Neural progenitor cell (in vitro differentiated cells): ENCODE measurements at places on chromosomes 3 and 15. TPM values are rescaled to one million over a fixed set of nuclear protein-coding genes. Genes with fewer than 3 reads are reported as not detected.
A peak's percentile ranks its signal among the peaks of the same experiment; 100 is the strongest.

GRCh38 chr3:161163297-161163696 lies 57.8 kb upstream of the NMD3 start:
- DNase-seq = no peak
- no peaks in the 10 kb centered on the region for H3K36me3 ChIP-seq
- no peak overlapping the region for H3K4me3 ChIP-seq
- no peaks in the 10 kb centered on the region for H3K4me1 ChIP-seq
- H3K27me3 ChIP-seq = no peaks in the 10 kb centered on the region

NCK1 gene
- total RNA-seq = 28.3 and 46.5 TPM in 2 replicates

C3orf70 gene
- 4.7 and 4.8 TPM in 2 replicates for total RNA-seq

CCRL2 gene
- total RNA-seq = not detected in 2 replicates

DNA sequence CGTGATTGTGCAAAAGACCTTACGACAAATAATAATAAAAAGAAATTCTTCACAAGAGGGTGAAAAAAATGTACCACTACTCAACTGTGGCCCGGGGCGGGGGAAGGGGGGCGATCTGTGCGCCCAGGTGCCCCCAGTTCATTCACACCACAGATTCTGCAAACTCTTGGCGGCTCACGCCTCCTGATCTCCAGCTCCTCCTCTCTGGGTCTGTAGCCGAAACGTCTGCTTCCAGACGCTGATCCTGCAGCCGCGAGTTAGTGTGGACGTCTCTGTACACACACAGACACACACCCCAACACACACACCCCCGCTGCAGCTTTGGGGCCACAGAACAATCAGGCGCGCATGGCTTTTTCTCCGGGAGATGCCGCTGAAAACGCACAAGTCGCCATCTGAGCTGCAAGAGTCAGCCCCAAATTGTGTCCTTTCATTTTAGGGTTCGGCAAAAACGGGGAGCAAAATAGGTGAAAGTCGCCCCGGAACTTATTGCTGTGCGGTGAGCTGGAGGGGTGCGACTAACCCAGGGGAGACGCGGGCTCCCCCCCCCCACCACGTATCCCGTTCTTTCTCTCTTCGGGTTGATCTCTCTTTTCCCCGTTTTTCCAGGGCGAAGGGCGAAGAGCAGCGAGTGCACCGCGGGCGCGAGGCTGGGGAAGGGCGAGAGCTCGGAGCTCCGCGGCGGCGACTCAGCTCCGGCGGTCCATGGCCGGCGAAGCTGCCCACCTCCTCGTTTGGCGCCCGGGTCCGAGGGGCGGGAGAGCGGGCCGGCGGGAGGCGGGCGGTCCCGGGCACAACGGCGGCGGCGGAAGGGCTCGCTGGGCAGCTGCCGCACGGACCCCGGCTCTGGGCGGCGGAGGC lies 505 bp upstream of the WNT5A start:
- peak overlapping the region; percentile 74 for H3K4me3 ChIP-seq
- no peak overlapping the region for H3K27ac ChIP-seq
- DNase-seq = peak; percentile 77
- H3K36me3 ChIP-seq = no peaks in the 10 kb centered on the region
- H3K4me1 ChIP-seq = peaks cover 27% of the 10 kb centered on the region
- H3K27me3 ChIP-seq = peaks cover 95% of the 10 kb centered on the region

CTXND1 gene
- total RNA-seq = not detected in 2 replicates

DNA sequence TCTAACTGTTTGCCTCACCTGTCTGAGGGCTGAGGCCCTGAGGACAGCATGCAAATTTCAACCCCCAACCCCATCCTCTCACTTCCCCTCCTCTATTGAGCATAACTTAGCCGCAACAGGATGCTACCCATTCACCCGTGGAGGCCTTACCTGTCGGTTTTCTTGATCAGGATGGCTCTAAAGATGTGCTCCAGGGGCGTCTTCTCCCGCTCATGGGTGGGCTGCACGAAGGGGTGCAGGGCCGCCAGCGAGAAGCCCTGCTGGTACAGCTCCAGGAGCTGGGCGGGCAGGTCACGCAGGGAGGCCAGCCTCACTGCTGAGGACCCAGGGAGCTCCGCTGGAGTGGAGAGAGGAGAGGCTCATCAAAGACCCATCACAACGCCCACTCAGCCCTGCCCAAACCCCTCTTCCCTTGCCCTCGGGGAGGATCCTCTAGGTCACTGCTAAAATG lies 79.8 kb downstream of the RFTN1 start:
- no peaks in the 10 kb centered on the region for H3K27me3 ChIP-seq
- no peak overlapping the region for H3K4me3 ChIP-seq
- H3K27ac ChIP-seq = no peak overlapping the region
- no peaks in the 10 kb centered on the region for H3K4me1 ChIP-seq

GRCh38 chr15:56442354-56442753 lies 22.6 kb downstream of the MNS1 start:
- no peak for DNase-seq
- H3K27me3 ChIP-seq = no peaks in the 10 kb centered on the region
- no peaks in the 10 kb centered on the region for H3K36me3 ChIP-seq
- no peak overlapping the region for H3K27ac ChIP-seq

GRCh38 chr15:80951941-80952340 lies 37.7 kb downstream of the MESD start:
- H3K27ac ChIP-seq = no peak overlapping the region
- no peaks in the 10 kb centered on the region for H3K36me3 ChIP-seq

- H3K36me3 ChIP-seq = no peaks in the 10 kb centered on the region
- H3K4me1 ChIP-seq = peaks cover 36% of the 10 kb centered on the region
- DNase-seq = no peak
- H3K27ac ChIP-seq = no peak overlapping the region
- peaks cover 62% of the 10 kb centered on the region for H3K27me3 ChIP-seq
Measured at GRCh38 chr15:101492766-101493692, 3.5 kb upstream of the PCSK6 start.

DNA sequence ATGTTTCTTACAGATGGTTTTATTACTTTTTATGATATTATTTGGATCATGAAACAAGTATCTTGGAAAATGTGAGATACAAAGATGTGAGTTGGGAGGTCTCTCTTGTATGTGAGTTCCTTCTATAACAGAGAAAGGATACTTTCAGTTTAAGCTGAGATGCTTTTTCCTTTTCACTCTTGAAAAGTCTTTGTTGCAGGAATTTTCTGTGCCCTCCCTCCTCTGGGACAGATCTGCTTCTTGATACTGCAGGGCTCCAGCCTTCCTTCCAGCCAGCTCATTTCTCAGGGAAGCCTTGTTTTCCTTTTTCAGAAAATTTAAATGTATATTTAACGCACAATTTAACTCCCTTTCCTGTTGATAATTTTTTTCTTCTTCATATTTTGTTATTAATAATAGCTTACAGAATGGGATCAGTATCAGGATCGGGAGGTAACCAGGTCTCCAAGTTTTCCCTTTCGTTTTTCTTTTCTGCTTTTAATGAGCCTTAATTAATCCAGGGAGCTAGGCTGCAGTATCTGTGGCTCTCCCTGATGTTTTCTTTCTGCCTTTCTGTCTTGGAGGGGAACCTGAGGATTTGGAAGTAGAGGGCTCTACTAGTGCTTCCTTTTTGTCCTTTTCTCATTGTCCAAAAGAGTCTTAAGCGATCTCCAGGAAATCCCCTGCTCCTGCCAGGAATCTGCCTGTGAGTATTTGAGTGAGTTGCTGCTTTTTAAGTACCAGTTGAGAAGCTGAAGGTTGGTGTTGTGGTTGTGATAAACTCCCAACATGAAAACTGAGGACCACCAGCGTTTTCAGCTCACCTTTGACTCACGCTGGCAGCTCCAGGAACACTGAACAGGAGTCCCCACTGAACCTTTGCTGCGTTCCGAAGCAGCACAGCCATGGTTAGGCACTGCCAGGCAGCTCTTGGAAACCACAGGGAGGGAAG lies 105.7 kb downstream of the IGF1R start:
- peak overlapping the region; percentile 32 for H3K4me3 ChIP-seq
- peaks cover 16% of the 10 kb centered on the region for H3K4me1 ChIP-seq
- DNase-seq = peak; percentile 74
- peak overlapping the region; percentile 93 for H3K27ac ChIP-seq

THRB gene
- 1.1 and 1.2 TPM in 2 replicates for total RNA-seq

DNA sequence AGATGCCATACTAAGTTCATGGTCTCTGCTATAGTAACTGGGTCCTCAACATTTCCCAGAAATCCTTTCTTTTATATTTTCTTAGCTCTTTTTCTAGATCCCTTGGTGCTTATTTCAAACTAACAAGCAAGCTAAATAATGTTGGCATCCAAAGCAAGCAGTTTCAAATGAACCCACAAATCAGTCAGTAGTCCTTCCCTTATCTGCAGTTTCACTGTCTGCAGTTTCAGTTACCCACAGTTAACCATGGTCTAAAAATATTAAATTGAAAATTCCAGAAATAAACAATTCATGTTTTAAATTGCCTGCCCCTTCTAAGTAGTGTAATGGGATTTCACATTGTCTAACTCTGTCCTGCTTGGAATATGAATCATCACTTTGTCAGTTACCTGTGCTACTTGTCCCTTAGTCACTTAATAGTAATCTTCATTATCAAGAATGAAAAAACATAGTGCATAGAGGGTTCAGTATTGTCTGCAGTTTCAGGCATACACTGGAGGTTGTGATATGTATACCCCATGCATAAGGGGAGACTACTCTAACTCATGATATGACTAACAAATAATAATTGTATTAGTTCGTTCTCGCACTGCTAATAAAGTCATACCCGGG lies 633.7 kb downstream of the MECOM start:
- no peaks in the 10 kb centered on the region for H3K36me3 ChIP-seq
- peaks cover 7% of the 10 kb centered on the region for H3K4me1 ChIP-seq
- no peak overlapping the region for H3K4me3 ChIP-seq
- no peaks in the 10 kb centered on the region for H3K27me3 ChIP-seq
- no peak overlapping the region for H3K27ac ChIP-seq
- DNase-seq = no peak
